ENCODE measurements at places on chromosomes 3 and 15.

GRCh38 chr3:72523429-72524151 is 324.7 kb downstream of the SHQ1 start:
- peak; percentile 32 for DNase-seq

GRCh38 chr15:68231102-68231818 is 1.7 kb upstream of the CLN6 start:
- no peak for DNase-seq

DNA sequence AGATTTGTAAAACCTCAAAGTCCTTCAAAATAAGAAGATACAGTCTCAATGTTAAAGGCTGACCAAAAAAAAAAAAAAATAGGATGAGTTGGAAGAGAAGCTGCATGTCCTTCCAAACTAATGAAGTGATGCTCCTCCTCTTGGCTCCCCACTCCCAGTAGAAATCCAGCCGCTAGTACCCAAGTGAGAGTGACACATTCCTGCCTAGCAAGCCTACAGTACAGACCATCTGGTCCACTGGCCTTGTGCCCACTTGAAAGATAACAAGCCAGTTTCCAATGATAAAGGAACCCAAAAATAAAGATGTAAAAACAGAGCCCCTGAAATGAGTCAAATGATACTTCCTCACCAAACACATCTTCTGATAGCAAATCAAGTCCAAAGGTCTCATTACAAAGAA is 258.7 kb upstream of the NSMCE3 start:
- no peak for DNase-seq

DNA sequence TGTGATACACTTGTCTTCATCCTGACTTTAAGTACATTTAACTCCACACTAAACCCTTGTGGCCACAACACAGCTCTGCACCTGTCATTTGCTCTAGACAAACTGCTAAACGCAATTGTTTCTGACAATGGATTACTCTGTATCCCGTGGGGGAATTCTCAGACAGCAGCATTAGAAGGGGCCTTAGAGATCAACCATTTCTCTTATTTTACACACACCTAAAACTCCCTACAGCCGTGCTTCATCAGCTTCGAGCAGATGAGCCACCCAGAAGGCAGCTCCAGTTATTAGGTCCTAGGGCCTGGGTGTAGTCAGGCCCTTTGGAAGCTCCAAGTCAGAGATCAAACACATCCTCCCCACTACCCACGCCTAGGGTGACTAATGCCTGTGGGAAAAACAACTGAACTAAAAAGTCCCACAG is 1.3 kb upstream of the IL12A start:
- DNase-seq, result no peak

DNA sequence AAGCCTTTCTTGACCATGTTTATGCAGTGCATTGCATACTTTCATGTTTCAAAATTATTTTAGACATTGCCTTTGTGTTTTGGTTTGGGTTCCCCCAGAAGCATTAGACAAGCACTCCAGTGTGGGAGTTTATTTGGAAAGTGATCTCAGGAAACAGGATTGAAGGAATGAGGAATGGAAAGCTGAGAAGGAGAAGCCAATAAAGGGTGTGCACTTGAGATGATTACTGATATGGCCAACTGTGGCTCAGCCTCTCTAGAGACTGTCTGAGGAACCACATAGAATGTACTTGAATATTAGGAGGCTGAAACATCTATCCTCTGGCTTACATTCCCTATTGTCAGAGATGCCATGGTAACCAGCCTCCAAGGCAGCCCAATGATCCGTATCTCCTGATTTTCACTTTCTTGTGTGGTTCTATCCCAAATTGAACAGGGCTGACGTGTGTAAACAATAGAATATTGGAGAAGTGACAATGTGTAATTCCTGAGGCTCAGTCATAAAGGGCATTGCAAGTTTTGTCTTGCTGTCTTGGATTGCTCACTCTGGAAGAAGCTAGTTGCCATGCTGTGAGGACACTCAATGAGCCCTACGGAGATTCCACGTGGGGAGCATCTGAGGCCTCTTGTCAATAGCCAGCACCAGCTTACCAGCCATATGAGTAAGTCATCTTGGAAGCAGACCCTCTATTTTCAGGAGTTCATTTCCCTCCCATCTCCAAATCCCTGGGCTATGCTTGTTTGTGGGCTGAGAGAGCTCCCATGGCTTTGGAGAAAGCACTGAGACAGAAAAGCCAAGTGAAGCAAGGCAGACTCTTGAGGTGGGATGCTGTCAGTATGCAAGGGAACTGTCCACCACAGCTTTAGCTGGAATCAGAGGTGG is 84.7 kb downstream of the SCN11A start:
- DNase-seq, result no peak

DNA sequence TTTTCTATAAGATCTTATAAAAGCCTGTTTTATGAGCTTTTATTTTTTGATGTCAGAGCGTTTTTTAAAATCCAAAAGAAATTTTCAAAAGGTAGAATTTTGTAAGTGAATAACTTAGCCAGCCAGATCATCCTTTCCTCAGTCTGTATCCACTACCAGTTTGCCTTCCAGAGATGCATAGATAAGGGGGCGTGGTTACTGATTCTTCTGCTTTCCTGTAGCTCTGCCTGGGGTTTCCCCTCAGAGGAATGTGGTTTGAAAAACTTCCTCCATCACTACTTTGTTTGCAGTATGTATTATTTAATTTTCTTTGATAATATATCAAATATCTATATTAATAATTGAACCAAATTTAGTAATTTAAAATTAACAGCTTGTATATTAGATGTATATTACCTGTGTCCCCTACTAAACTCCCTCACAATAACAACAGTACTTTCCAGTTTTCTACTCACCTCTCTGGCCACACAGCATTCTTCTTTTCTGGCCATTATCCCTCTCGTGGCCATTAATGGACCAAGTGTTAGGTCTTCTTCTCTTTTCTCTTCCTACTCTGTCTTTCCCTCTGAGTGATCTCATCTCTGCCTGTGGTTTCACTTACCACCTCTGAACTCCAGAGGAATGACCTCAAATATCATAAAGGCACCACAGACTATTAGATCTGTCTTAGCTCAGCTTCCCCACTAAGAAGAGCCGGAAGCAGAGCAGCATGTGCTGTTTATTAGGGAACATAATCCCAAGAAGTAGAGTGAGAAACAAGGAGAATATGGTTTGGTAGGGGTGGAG is 239.7 kb downstream of the UBE2E2 start:
- no peak for DNase-seq

DNA sequence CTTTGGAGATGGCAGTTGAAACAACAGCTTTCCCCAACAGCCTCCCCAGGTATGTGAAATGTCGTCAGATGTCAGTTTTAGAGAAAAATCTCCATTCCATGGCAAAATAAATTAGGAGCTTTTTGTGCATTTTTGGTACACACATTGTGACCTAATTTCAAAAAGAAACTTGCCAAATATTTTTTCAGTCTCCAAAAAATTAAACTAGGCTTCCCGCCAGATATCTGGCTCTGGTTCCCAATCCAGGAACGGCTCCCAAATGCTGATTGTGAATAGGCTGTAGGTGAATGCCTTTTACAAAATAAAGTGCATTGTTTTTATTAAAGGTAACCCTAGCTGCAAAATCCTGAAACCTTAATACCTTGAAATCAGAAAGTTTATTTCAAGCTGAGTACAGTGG is 10.9 kb downstream of the KCNAB1 start:
- no peak for DNase-seq

DNA sequence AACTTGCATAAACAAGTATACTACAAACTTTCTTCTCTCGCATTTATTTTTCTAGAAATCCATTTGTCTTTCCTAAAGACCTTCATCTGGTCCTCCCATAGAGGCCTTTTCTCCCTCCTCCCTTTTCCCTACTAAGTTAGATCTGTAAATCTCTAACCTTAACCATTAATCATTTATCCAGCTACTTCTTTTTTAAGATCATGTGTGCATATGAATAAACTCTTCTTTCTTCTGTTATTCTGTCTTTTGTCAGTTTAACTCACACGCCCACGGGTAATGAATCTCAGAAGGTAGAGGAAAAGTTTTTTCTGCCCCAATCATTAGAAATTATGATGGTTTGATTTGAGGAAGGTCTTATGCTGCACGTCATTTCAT is 48.7 kb upstream of the FHIT start:
- no peak for DNase-seq

GRCh38 chr3:166527325-166527724 is 690.1 kb upstream of the BCHE start:
- no peak for DNase-seq

DNA sequence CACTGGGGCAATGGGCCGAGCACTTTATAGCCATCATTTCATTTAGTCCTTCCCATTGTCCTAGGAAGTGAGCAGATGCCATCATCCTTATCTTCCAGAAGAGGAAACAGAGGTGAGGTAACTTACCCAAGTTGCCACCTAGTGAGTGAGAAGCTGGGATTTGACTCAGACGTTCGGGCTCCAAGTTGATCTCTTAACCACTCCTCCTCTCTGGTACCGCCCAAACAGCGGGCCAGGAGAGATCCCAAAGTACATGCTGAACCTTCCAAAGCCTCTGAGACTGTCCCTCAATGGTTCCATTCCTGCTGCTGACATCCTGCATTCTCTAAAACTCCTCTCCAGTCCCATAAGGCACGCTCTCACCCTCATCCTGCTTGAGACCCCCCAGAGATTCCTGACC is 56.2 kb downstream of the EXOG start:
- DNase-seq, result no peak

- no peak for DNase-seq
Observed at GRCh38 chr3:52829906-52830463, 487 bp downstream of the ITIH4 start.

- no peak for DNase-seq
Observed at GRCh38 chr15:92864127-92864814, 35.9 kb upstream of the CHD2 start.

- peak; percentile 4 for DNase-seq
Observed at GRCh38 chr3:4426782-4427344, 40.2 kb downstream of the SUMF1 start.

- DNase-seq, result no peak
Observed at GRCh38 chr3:136559896-136560295, 192.3 kb downstream of the STAG1 start.

- DNase-seq, result no peak
Observed at GRCh38 chr3:143859465-143860203, 11.4 kb upstream of the SLC9A9 start.

DNA sequence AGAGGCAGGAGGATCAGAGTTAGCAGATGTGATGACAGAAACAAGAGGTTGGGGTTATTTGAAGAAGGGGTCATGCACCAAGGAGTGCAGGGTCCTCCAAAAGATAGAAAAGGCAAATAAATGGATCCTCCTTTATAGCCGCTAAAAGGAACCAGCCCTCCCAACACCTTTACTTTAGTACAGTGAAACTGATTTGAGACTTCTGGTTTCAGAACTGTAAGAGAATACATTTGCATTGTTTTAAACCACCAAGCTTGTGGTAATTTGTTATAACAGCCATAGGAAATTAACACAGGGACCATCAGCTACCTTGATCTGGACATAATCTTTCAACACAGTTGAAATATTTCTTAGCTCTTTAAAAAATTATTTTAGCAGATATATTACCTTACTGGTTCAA is 166.6 kb downstream of the TIGIT start:
- no peak for DNase-seq

- DNase-seq, result peak; percentile 21
Observed at GRCh38 chr15:43878446-43878845, 51.6 kb downstream of the WDR76 start.

GRCh38 chr15:82312586-82313349 is 36.5 kb downstream of the GOLGA6L10 start:
- no peak for DNase-seq

- no peak for DNase-seq
Observed at GRCh38 chr3:110814170-110815007, 257.2 kb upstream of the NECTIN3 start.

GRCh38 chr3:184543256-184543655 is 18.3 kb upstream of the EPHB3 start:
- peak; percentile 15 for DNase-seq

DNA sequence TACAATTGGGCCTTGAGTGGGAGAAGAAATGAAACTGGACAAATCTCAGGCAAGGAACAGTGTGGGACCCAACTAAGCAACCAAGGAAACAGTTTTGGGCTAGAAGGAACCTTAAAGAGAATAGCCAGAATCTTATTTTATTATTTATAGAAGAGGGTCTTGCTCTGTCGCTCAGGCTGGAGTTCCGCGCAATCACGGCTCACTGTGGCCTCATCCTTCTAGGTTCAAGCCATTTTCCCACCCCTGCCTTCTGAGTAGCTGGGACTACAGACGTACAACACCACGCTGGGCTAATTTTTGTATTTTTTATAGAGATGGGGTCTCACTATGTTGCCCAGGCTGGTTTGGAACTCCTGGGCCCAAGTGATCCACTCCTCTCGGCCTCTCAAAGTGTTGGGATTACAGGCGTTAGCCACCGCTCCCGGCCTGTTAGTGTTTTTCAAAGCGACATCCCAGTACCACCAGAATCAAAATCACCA is 734 bp upstream of the WDR76 start:
- DNase-seq, result no peak

- DNase-seq, result no peak
Observed at GRCh38 chr3:159897331-159898075, 91.1 kb upstream of the IL12A start.

GRCh38 chr3:100710261-100710968 is 1.1 kb downstream of the TFG start:
- peak; percentile 54 for DNase-seq

DNA sequence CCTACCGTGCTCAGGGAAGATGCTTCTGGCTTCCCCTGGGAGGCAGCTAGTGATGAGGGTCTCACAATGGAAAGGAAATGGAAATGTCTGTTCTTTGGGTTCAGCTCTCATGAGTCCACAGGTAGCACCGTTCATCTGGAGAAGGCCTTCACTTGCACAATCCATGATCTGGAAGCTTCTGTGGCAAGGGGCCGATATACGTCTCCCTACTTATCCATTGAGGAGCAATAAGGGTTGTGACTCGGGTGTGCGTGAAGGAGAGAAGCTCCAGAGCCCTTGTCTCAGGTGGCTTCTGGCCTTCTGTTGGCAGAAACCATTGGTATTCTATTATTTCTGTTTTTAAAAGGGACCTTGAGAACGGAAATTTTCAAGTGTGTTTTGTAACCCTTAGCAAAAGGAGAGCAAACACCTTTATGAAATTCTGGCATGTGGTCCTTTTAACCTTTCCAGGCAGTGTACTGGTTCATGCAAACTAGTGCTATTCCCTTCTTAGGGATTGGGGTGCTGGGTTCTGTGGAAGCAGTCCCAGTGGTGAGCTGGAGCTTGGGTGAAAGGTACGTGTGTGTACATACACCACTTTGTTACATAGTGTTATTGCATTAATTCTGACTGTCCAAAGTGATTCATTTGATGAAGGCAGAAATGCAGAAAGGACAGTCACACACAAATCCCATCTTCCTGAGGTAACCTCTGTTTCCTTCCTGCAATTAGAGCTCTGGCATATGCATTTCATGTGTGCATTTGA is 32.5 kb downstream of the KLF13 start:
- no peak for DNase-seq

- DNase-seq, result no peak
Observed at GRCh38 chr15:83764201-83764838, 110.4 kb downstream of the ADAMTSL3 start.

Measured in adrenal gland (tissue), 19 donors.